NCI-H510A (cell line): ENCODE measurements at places on chromosomes 6 and 20.

- DNase-seq = no peak
Observed at GRCh38 chr6:5102267-5102970, 17.3 kb downstream of the PPP1R3G start.

- DNase-seq = no peak
Observed at GRCh38 chr6:2129182-2129621, 116.2 kb downstream of the GMDS start.

GRCh38 chr6:127276331-127276730, 9.7 kb downstream of the RNF146 start:
- no peak for DNase-seq

DNA sequence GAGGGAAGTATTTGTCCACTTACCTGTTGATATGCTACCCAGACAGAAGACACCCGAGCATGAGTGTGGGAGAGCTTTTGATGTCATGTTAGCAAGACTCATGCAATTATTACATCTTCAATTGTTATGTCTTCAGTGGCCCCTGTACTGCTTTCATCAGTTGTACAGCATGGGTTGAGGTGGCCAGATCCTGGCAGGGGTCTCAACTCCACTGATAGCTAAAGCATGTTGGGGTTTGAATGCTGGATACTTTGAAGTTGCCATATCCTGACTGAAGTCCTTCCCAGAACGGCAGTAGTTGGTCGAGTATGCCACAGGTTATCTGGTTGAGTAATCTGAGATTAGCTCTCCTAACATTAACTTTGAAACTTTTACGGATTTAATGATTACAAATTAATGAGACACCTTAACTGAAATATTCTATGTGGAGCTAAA, 46.7 kb downstream of the LRRN4 start:
- DNase-seq = no peak

- DNase-seq = no peak
Observed at GRCh38 chr6:12401200-12401599, 111.0 kb downstream of the EDN1 start.

DNA sequence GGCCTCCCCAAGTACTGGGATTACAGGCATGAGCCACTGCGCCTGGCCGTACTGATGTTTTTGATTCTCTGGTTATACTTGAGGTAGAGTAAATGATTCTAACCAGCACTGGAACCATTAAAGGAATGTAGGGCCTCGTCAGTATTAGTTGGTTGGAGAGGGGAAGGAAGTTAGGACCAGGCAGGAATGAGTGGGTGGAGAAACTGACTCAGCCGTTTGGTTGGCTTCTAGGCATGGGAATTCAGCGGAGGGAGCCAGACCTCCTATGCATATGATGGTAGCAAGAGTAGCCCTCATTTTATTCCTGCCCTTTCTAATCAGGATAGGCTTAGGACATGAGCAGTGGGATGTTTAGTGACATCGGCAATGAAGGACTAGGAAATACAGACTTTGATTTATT, 19.0 kb upstream of the SERINC3 start:
- DNase-seq = no peak

- DNase-seq = no peak
Observed at GRCh38 chr6:113632220-113632864, 224.8 kb upstream of the MARCKS start.

DNA sequence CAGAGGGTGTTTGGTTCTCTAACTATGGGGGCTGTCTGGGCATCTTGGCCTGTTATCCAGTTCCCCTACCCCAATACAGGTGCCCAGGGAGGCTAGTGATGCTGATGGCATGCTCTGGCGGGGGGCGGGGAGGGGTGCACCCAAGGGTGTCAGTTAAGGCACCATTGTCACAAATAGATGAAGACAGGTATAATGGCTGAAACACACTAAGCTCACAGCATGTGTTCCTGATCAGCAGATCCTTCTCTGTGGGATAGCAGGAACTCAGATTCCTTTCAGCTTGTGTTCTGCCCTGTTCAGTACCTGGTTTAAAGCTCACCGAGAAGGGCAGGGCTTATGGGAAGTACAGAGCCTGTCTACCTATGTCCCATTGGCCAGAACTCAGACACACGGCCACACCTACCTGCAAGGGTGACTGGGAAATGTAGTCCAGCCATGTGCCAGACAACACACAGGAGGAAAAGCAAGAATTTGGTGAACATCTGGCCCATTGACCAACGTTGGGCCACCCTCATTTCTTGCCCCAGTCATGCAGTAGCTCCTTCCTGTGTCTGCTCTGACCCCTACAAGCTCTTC, 3.4 kb upstream of the RSPO4 start:
- DNase-seq = no peak

GRCh38 chr6:19845266-19846041, 8.3 kb downstream of the ID4 start:
- DNase-seq = no peak
